ENCODE measurements at places on chromosomes 4 and X.

DNA sequence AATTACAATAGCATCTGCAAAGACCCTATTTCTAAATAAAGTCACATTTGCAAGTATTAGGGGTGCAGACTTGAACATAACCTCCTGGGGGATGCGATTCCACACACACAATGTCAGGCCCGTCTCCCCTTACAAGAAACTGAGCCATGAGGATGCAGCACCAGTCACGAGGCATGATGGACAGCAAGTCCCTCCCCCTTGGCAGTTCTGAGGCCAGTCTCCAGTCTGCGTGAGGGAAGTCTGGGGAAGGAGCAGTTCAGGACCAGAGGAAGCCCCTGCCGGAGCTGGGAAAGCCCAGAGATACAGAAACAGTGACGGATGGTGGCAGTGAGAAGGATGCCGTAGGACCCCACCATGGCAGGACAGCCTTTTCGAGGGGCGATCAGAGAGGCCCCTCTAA is 9.4 kb downstream of the FAM53A start:
- DNase-seq = no peak

- DNase-seq = no peak
These were observed 35.7 kb upstream of the MAB21L2 start for GRCh38 chr4:150546286-150546685.

GRCh38 chrX:51336584-51336983 is 4.0 kb downstream of the NUDT10 start:
- DNase-seq = no peak

DNA sequence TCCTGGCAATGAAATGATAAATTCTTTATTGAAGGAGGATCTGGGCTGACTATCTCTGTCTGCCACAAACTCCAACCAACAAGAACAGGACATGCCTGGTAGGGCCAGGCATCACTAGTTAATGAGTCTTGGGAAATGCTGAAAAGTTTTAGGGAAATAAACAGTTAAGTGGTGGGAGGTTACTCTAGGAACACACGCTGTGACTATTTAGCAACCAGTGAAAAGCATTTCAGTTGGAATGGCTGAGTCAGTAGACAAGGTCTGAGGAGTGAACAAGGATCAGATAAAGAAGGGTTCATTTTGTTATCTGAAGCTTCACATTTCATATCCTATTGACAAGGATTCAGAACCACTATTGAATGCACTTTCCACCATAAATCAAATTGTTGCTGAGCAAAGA is 394.9 kb upstream of the BOD1L1 start:
- no peak for DNase-seq

GRCh38 chrX:555725-556666 is 74.6 kb upstream of the SHOX start:
- DNase-seq = no peak

DNA sequence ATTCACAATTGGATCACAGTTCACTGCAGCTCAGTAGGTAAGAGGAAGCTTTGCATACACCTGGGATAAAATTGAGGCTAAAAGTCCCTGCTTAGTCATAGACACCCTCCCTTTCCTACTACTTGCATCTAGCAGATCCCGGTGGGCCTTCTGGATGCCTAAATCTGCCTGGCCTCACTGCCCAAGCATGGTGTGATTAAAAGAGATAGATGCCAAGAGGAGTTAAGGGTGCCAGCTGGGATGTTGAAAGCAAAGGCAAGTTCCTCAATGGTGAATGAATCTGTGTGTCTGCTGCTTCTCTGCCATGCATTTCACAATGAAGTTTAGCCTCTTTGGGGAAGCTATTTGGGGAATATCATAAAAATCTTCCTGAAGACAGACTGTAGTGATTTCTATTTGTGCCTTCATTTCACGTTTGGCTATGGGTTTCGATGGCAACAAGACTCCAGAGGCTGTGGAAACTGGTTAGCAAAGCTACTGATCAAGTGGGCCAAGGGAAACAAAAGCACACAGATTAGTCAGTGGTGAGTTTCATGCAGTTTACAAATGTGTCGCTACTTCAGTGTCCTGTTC is 534.0 kb downstream of the ANKRD50 start:
- DNase-seq = no peak

GRCh38 chrX:51902510-51903050 is 9.2 kb downstream of the MAGED1 start:
- DNase-seq = no peak

- DNase-seq = no peak
These were observed 64.2 kb upstream of the TTC29 start for GRCh38 chr4:147009875-147010274.

DNA sequence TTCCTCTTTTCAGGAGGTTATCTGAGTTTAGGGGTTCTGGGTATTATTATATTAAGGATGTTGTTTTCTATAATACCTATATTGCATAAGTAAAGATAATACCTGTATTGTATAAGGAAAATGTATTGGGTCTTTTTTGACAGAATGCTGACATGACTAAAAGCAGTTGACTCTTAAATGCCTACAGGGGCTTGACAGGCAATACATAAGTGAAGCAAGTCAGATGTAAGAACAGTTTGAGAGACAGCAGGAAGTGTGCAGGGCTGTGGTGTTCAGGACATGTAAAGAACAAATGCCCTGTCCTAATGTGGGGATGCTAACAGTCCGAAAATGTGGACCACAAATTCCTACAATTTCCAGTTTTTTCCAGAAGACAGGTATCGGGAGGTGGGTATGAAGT is 30.2 kb upstream of the NDST3 start:
- no peak for DNase-seq

DNA sequence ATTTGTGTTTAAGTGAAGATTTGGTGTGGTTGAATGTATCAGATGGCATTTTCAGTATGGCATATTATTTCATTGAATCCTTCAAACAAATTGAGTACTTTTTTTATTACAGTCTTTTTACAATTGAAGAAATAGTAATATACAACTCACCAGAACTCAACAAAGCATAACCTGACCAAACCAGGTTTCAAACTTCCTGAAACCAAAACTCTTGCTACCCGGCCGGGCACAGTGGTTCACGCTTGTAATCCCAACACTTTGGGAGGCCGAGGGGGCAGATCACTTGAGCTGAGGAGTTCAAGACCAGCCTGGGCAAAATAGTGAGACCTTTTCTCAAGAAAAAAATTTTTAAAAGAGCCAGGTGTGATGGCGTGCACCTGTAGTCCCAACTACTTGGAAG is 94.2 kb downstream of the UBE2K start:
- no peak for DNase-seq

All from iPS DF 6.9 (cell line).